ENCODE measurements at places on chromosomes 5 and 9.

DNA sequence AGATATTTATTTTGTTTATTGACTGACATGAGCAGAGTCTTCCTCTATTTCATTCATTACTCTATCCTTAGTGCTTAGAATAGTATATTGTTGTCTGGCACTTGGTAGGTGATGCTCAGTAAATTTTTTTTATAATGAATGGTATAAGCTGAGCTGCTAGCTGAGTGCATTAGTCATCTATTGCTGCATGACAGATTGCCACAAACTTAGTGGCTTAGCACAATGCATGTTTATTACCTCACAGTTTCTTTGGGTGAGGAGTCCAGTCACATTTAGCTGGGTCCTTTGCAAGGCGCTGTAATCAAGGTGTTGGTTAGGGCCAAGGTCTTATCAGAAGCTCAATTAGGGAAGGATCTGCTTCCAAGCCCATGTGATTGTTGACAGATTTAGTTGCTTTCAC, 23.1 kb downstream of the SMAD5 start:
- no peak for DNase-seq

- DNase-seq: no peak
Measured at GRCh38 chr5:171750311-171750788, 35.3 kb upstream of the SMIM23 start.

DNA sequence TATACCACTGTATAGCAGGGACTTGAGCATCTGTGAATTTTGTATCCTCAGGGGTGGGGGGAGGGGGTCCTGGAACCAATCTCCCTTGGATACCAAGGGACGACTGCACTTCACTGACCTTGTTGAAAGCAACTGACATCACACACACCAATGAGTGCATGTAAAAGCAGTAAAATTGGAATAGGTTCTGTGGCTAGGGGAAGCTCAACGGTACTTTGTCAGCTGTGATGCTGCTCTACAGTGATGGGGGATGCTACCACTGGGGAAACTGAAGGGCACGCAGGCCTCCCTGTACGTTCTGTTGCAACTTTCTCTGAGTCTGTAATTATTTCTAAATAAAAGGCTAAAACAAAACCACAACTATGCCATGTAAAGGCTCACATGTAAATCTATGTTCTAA, 47.0 kb upstream of the RETREG1 start:
- no peak for DNase-seq

- DNase-seq: no peak
Measured at GRCh38 chr5:36770125-36770524, 106.4 kb upstream of the NIPBL start.

DNA sequence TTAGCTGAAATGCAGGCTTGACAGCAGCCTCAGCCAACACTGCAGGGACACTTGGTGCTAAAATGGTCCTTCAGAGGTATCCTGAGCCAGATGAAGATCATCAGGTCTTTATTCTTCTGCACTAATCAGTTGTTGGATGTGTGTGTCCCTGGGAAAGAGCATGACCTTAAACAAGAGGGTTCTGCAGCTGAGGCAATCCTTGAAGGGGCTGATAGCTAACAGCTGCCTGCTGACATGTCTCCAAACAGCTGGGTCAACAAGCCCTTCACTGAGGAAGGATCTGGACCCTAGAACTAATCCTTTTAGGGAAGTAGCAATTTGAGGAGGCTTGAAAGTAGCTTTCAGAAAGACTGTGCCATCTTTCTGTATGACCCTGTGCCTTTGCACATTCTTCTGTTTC, 376.3 kb upstream of the ACTBL2 start:
- DNase-seq: no peak

- no peak for DNase-seq
Measured at GRCh38 chr5:81802020-81802419, 51.1 kb upstream of the SSBP2 start.

GRCh38 chr9:109792951-109793546, 13.1 kb downstream of the PALM2AKAP2 start:
- no peak for DNase-seq

DNA sequence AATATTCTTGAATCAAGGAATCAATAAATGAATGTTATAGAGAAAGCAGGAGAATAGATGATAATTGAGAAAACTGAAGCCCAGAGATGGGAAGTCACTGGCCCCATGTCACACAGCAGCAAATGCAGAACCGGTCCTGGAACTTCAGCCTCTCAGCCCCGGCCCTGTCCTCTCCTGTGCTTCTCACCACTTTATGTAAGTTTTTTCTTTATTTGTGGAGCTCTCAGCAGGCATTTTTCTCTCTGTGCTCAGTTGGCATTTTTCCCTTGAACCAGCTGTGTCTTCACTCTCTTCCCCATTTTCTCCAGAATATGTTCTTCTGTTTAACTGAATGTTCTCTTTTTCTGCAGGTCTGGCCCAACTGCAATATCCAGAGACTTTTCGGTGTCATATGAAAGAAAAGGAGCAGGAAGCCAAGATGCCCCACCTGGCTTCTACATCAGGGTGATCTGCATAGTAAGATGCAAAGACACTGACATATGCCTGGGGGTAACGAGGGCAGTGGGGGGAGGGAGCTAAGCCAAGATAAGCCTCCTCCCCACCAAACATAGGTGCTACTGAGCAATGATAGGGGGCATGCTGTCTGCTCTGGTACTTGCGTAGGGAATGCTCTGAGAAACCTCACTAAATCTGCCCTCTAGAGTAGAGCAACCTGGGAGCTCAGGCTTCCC, 12.8 kb upstream of the LCP2 start:
- no peak for DNase-seq

DNA sequence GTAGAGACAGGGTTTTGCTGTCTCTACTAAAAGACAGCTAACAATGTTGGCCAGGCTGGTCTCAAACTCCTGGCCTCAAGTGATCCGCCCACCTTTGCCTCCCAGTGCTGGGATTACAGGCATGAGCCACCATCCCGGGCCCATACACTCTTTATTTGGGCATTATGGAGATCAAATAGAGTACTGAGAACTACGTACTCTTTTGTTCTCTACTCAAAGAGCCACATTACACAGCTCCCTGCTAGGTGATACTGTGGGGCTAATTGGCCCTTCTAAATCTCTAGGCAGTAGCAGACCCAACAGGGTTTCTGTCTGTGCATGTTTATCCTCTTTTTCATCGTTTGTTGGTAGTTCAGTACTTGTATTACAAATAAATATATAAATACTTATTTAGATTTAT, 16.1 kb downstream of the CKMT2 start:
- DNase-seq: no peak

DNA sequence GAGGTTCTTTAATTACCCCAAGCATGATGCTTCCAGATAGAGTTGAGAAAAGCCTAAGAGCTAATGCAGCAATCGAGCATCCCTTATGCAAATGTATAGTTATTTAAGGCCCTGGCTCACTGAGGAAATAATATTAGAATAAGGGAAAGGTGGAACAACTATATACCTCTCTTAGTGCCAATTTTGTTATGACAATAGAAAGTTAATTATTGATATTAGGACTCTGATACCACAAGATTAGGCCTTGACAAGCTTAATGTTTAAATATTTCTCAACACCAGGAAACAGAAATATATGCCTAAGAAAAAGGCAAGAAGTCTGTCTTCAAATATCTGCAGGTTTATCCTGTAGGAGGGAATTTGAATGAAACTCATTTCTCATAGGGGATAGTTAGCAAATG, 371.0 kb downstream of the PRELID2 start:
- no peak for DNase-seq

DNA sequence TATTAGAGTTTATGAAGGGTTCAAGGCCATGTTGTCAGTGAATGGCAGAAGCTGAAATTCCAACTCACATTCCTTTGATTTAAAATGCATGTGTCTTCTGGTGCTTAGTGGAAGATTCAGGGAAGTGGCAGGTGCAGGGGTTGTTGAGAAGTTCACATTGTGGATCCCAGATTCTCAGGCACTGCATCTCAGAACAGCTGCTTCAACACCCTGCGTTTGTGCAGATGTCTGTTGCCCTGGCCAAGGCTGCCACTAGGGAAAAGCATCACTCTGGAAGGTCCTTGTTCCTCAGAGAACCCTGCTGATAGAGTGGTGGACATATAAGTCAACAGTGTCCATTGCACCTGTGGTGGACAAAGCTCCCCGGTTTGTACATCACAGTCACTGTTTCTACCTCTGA, 162.7 kb downstream of the PAPPA start:
- no peak for DNase-seq

- no peak for DNase-seq
Measured at GRCh38 chr5:60495644-60496520, 204.1 kb downstream of the DEPDC1B start.

- DNase-seq: no peak
Measured at GRCh38 chr5:72465066-72465465, 42.1 kb downstream of the ZNF366 start.

DNA sequence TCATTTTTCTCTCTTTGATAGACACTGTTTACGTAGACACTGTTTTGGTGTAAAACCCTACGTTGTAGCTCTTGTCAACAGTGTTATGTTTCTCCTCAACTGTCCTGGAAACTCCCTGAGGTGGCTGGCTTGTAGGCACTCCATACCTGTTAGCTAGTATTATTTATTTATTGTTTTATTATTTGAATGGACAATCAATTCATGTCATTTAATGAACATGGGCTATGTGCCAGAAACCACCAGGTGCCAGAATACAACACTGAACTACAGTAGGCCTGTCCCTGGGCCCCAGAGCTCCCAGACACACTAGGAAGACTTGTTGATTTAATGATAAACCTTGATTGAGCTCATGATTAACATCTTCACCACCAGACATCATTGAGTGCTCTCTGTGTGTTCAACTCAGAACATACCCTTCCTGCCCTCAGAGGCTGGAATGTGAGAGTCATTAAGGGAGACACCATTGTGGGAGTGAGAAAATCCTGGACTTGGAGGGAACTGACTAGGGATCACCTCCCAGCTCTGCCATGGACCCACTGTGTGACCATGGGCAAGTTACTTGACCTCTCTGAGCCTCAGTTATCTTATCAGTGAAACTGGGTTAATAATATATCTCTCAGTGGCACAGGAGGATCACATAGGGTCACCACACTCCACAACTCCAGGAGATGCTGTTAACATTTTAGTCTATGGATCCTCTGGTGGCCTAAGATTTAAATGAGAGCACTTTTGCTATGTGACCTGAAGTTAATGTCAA, 19.2 kb downstream of the IRF1 start:
- DNase-seq: no peak

DNA sequence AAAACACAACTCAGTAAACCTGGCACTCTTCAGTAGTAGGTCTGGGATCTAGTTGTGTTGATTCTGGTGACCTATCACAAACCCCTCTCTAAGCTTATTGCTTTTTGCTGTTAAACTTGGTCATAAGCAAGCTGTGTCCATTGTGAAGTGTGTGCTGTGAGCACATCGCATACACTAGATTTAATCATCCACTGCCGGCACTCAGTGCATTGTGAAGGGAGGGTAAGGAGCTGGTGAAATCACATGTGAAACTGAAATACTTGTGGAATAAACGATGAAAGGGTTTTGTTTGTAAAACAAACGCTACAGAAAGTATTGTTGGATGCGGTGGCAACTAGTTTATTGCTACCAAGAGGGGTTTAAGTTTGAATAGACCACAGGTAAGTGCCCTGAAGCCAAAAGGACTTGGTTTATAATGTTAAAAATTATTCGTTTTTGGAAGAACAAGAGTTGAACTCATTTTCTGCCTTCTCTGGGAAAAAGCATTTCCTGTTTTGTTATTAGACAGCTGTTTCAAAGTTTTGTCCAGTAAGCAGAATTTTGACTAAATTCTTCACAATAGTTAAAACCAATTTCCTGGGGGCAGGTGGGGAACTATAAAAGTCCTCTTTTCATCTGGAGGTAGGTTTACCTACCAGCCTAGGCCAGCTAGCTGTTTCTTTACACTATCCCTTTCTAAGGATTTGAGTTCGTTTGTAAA, 24.6 kb downstream of the TJP2 start:
- DNase-seq: no peak

DNA sequence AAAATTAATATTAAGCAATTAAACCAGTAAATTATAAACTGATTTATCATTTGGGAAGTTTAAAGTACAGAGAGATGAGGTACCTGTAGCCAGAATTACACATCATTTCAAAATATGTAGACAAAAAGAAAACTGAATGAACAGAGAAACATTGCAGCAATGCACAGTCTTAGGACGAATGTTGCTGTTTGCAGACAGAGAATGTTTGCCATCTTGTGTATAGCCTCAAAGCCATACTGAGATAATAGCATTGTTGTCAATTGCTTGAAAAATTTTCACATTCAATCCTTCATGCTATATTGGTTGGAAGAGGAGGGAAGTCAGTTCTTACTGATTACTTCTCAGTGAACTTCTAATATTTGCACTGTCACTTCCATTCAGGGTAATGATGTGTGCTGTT, 326.2 kb downstream of the PRR16 start:
- no peak for DNase-seq

- DNase-seq: no peak
Measured at GRCh38 chr5:139408191-139408590, 4.3 kb upstream of the SPATA24 start.

- no peak for DNase-seq
Measured at GRCh38 chr9:128226412-128226801, 23.2 kb downstream of the DNM1 start.

DNA sequence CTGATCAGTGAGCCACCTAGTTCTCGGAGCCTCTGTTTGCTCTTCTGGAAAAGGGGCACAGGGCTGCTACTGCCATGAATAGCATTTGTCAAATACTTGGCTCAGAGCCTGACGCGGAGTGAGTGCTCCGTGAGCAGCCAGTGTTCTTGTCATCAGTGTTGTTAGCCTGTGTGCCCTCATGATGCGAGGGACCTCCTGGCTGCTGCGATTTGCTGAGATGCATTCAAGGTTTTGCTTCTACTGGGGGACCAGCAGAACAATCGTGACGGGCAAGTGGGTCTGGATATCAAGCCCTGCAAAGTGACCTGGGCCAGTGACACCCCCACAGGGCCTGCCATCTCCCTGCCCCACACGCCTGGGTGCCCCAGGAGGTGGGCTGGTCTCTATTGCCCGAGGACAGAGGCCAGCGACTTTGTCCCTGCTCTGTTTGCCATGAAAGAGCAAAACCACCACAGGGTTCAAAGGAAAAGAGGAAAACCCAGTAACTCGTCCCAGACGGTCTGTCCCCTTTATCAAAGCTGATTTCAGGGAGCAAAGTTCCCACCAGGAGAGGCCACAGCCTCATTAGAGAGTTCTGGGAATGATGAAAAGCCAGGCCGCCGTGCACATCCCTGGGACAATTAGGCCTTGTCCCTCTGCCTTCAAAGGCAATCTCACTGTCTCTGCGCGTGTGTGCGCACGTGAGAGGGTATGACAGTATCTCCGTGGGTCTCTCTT, 86.5 kb upstream of the LMX1B start:
- DNase-seq: no peak

DNA sequence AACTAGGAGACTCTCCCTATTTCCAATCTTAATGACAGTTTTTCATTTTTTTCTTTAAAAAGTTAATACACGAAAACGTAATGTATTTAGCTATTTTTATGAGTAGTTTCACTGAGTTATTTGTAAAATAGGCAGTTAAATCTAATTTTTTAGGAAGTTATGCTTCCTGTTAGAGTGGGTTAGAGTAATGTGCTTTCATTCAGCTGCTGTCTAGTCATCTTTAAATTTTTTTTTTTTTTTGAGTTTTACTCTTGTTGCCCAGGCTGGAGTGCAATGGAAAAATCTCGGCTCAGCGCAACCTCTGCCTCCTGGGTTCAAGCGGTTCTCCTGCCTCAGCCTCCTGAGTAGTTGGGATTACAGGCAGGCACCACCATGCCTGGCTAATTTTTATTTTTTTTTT, 34.0 kb downstream of the CDC42SE2 start:
- DNase-seq: no peak

Data from T-helper 1 cell (primary cell).